Transverse colon (tissue), 4 donors: ENCODE measurements at places on chromosomes 7 and 10.

DNA sequence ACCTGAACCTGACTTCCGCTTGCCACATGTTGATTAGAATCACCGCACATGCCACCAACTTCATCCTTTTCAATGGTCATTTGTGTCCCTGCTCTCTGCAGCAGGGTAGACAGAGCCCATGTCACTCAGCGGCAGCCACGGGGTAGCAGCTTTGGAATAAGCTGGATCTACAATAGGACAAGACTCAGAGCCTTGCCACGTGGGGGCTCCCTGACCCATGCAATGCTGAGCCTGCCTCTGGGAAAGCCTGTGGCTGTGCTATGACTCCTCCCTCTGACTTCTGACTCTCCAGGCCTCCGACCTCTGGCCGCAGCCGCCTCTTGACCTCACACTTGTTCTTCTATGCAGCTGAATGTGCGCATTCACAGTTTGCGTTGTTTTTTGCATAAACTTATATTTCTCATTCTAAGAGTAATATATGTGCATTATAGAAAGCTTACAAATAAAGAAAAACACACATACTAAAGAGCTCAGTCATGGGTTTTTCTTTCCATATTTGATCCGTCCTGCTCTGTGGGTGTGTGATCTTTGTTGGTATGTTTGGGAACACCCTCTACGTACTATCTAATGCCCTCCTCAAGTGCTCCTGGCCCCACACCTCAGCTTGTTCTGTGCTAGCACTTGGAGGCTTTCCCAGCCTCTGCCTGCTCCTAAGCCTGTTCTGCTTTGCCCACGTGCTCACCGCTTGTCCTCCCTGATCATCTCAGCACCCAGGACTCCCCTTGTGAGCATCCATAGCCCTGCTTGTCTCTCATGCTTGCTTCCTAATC is 198.0 kb upstream of the MKI67 start:
- peak; percentile 9 for DNase-seq

DNA sequence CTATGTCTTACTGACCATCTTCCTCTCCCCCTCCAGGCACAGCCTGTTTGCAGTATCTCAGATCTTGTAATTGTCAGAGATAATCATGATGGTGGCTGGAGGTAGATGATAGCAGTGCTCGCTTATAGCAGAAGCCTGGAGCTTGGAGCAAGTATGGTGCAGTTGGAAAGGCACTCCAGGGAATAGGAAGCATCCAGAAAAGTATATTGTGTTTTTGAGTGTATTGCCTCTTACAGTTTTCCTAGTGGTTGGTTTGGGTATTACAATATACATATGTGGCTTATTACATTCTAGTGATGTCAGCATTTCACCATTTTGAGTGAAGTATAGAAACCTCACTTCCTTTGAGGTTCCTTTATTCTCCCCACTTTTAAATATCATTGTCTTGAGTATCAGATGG is 101.5 kb downstream of the STK31 start:
- DNase-seq, result no peak

- no peak for DNase-seq
These were observed 187.7 kb upstream of the SH2B2 start for GRCh38 chr7:102098986-102099385.

GRCh38 chr7:12351843-12352242 is 51.8 kb downstream of the VWDE start:
- no peak for DNase-seq

DNA sequence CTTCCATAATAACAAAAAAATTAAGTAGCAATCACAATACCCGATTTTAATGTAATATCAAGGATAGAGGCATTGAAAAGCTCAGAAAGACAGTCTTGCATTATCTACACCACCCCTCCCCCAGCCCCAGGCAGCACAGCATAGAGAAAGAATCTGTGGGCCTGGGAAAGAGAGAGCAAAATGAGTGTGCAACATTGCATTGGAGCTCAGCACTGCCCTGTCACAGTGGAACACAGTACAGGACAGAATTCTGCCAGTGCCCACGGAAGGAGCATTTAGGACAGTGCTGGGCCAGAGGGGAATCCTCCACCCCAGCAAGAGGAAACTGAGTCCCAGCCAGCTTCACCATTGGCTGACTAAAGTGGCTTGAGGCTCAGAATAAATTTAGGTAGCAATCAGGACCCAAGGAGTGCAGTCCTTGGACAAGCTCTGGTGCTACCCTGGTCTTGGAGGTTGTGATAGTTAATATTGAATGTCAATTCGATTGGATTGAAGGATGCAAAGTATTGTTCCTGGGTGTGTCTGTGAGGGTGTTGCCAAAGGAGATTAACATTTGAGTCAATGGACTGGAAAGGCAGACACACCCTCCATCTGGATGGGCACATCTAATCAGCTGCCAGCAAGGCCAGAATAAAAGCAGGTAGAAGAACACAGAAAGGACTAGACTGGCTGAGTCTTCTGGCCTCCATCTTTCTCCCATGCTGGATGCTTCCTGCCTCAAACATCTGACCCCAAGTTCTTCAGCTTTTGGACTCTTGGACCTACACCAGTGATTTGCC is 234.4 kb downstream of the ANK3 start:
- DNase-seq, result no peak

GRCh38 chr7:98930921-98931320 is 52.6 kb downstream of the TRRAP start:
- DNase-seq, result no peak

GRCh38 chr7:1569440-1569832 is 396 bp downstream of the PSMG3 start:
- no peak for DNase-seq

DNA sequence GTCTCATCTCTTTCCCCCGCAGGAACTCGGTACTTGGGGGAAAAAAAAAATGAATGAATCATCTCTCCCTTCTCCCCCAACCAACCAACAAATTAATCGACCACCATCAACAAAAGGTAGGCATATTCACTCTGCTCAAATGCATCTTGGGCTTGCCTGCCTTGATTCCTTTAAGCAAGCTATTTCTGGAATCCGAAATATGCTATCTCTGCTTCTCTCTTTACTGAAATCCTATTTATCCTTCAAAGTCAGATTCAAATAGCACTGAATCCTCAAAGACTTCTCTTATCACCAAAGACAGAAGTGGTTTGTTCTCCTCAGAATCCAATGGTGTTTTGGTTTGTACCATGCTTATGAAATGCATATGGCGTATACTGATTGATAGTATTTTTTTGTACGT is 49.6 kb upstream of the TPK1 start:
- no peak for DNase-seq

GRCh38 chr7:121081327-121081936 is 92.9 kb downstream of the CPED1 start:
- DNase-seq, result no peak
